A549 treated with AZD2906 at 1 μM for 4 hours (cell line): ENCODE measurements at places on chromosomes 5 and 9. TPM values are rescaled to one million over a fixed set of nuclear protein-coding genes. Genes with fewer than 3 reads are reported as not detected.

Gene PCDHB4
- 0.03 to 0.12 TPM (median 0.06 TPM) in 5 replicates for total RNA-seq

Gene FBP1
- not detected in 5 replicates for total RNA-seq

Gene TAF11L8
- not detected in 5 replicates for total RNA-seq

Gene PCDHGB2
- total RNA-seq = 0.05 to 0.08 TPM (median 0.07 TPM) in 5 replicates
